ENCODE measurements at places on chromosomes 16 and 17.

- DNase-seq, result peak; percentile 15
These were observed 257 bp downstream of the SNAI3 start for GRCh38 chr16:88686062-88686438.

GRCh38 chr17:16040710-16041251 lies 41.2 kb downstream of the TTC19 start:
- peak; percentile 27 for DNase-seq

DNA sequence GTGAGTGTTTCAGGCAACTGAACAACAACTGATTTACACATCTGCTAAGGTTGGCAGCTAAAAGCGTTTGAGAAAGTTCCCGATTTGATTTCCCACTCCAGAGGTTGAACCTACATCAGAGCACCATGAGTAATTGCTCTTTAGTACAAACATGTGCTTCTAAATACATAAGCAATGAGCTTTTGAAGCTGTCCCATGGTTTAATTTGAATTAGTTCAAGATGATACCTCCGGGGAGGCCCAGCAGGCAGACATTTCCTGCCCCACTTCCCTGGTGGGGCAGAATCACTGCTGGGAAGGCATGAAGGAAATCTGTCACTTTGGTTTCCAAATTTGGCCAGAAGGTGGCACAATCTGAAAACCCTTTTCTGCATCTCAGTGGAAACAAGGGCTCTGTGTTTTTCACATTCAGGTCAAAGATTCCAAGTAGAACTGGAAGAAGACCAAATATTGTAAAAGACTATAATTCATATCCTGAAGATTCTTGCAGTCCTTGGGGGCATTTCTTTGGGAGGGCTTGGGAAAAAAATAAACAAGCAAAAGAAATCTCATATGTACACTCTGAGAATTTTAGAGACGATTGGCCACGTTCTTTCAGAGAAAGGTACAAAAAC lies 176.2 kb upstream of the FAM20A start:
- DNase-seq, result peak; percentile 87

GRCh38 chr16:88790312-88791211 lies 5.5 kb upstream of the PIEZO1 start:
- peak; percentile 55 for DNase-seq

- DNase-seq, result no peak
These were observed 3.5 kb upstream of the UBALD2 start for GRCh38 chr17:76261421-76262215.

GRCh38 chr17:33202021-33202420 lies 91.1 kb downstream of the ASIC2 start:
- DNase-seq, result no peak

DNA sequence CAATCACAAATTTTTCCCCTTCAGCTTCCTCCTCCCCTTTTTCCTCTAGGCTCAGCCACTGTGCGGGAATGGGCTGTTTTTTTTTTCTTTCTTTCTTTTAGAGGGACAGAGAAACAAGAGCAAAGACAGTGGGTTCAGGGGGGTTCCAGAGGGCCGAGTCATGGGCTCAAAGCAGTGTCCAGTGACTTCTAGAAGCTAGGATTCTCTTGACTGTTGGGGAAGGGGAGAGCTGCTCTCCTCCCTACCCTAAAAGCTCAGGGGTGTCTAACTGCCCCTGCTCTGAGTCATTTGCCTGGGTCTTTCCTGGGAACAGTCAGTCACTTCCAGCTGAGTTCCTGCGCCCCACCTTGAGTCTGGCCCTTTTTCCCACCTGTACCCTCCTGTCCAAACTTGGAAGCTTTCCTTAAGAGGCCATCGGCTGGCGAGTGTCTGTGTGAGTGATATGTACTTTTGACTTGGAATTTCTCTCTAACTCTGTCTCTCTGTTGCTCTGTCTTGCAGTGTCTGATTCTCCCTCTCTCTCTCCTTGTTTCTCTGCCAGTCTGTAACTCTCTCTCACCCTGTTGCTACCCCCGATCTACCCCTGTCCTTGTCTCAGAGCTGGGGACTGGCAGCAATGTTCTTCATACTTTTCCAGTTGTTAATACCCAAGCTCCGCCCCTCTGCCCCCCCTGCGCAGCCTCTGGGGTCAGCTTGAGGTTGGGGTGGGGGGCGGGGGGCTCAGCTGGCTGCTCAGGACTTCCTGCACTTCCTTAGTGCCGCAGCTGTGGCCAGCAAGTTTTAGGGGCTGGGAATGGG lies 2.4 kb downstream of the THRA start:
- peak; percentile 53 for DNase-seq
